Activated T-helper 1 cell treated with anti-CD3 and anti-CD28 coated beads, Interleukin-2, amount 50 U/mL, for 16 hours (primary cell): ENCODE measurements at places on chromosomes 7 and 10.

GRCh38 chr10:76133597-76134255, 702.3 kb downstream of the LRMDA start:
- no peak for DNase-seq

- no peak for DNase-seq
Measured at GRCh38 chr7:7428806-7429205, 106.9 kb downstream of the COL28A1 start.

GRCh38 chr7:92332782-92333181, 87.0 kb downstream of the ANKIB1 start:
- no peak for DNase-seq

- DNase-seq: no peak
Measured at GRCh38 chr10:94066411-94066810, 72.7 kb downstream of the PLCE1 start.

GRCh38 chr10:29328983-29329382, 40.1 kb downstream of the LYZL1 start:
- no peak for DNase-seq

DNA sequence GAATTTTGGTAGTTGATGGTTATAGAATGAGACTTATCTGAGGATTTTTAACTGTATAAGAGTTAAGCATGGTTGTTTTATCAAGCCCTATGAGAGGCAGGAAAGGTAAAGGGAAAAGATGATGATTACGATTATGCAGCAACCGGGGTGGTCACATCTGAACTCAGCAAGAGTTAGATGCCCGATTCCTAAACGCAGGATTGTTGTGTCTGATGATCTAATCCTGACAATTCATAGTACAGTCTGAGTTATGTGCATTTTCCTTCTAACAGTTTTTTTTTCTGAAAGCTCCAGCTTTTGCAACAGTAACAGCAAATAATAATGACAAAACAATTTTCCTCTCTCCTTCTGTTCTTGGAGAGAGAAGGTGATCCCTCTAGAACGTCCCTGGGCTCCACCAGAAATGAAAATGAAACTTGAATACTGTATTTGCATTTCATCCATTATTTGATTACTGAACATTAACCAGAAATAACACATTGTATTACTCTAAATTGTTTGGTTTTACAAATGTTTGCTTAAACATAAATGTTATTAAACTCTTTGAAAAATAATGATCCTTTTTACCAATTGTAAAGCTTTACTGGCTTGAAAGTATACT, 176.5 kb upstream of the CCDC6 start:
- DNase-seq: no peak

DNA sequence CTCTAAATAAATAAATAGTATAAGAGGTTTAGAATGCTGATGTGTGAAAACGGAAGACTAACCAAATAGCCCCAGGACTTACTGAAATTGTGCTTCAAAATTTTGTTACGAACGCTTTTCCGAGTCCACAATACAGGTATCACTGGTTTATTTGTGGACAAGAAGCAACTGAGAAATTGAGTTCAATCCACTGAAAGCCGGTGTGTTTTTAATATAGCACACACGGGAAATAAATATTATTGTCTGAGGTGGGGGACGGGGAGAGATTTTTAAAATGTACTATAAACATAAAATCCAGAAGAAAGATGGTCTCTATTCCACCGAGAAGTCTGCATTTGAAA, 598 bp downstream of the SLC16A12 start:
- no peak for DNase-seq
